ENCODE measurements at places on chromosomes 1 and 21.

DNA sequence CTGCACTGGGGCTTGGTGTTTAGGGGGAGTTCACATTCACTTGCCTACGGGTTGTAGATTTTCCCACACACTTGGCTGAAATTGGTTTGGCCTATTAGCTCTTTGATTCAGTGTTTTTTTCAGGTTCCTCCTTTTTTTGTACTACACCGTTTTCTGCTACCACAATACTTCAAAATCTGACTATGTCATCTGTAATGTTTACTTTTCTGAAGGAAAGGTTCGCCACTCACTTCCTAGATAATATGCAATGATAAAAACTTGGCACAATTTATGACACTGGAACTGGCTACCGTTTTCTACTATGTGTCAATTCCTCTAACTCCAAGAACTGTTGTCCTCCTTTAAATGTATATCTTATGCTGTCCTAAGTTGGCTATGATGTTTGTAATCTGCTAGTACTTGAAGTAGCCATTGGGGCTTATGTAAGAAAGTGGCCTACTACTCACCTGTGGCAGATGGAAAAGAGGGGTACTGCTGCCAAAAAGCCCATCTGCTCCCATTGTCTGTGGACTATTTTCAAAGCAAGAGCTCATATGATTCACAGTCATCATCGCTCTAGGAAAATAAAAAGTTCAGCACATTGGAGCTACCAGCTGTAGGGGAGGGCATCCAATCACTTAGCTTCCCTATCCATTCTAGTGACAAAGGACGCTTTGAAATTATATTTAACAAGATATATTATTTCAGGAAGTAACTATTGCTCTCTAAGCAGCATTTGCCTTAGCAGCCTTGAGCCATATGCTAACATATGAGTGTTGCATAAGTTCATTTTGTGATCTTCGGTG, 42.4 kb upstream of the BACH1 start:
- DNase-seq, result peak; percentile 89

GRCh38 chr1:168312718-168313604, 32.3 kb downstream of the TBX19 start:
- no peak for DNase-seq

DNA sequence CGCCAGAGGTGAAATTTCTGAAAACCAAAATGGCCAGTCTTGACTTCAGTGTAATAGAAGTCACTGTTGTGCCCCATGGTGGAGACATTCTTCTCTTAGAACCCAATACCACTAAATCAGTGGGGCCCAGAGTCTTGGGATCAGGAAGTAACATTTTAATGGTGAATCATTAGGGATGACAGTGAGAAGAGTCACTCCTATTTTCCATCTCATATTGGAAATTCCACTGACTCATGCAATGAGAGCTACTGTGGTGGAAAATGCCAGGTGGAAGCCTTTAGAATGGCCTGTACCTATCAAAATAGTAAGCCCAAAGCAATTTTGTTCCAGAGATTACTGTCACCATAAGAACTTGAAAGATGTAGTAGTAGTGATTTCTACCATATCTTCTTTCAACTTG, 20.6 kb upstream of the PPM1J start:
- DNase-seq, result no peak

DNA sequence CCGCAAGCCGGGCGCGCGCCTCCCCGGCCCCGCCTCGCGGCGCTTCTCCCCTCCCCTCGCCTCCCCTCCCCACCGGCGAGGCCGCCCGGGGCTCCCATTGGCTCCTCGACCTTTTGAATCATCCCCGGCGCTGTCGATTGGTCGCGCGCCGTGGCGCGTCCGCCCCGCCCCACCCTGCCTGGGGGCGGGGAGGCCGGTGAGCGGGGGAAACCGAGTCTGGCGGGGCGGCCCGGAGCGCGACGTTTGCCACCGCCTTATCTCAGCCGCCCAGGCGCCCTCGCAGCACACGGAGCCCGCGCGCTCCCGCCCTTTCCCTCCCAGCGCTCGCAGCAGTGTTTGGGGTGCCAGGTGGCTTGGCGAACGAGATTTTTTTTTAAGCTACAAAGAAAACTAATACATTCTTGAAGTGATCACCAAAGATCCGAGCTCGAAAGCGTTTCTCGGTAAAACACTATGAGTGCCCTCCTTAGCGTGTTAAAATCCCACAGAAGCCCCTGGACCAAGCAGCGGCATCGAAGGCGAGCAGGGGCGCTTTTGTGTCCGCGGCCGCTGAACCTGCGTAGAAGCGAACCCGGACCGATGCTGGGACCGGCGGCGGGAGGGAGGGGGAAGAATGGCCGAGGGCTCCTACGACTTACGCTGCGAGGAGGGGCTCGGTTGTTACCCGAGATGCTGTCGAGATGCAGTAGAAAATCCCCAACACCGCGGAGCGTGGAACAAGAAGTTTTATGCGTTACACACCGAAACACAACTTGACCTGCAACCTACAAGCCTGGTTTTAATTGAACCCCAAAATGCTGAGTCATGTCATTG, 436 bp upstream of the LBR start:
- peak; percentile 96 for DNase-seq

DNA sequence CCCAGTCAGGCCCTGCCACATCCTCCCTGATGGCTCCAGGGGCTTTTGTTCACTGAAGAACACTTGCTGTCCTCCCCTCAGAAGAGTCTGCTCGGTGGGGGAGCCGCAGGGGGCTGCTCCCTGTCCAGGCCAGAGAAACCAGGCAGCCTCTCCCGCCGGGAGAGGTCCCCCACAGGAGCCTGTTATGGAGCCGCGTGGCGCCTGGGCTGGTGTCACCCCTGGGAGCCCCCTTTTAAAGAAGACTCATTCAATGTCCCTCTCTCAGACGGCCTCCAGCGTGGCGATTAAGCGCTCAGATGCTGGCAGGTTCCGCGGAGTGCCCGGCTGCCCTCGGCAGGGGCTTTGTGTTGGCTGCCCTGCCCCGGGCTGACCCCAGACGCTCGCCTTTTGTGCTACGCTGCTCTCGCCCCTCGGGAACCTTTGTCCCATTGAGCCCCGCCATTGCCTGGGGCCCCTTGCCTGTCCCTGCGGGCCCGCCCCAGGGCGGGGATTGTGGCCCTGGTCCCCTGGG, 43.1 kb downstream of the SKI start:
- no peak for DNase-seq

GRCh38 chr1:44050261-44050660, 19.0 kb upstream of the SLC6A9 start:
- no peak for DNase-seq

GRCh38 chr1:73899311-73899710, 298.7 kb downstream of the LRRIQ3 start:
- no peak for DNase-seq

- no peak for DNase-seq
These were observed 99.9 kb downstream of the XCL2 start for GRCh38 chr1:168443899-168444298.

- DNase-seq, result no peak
These were observed 12.8 kb downstream of the KCNJ15 start for GRCh38 chr21:38269576-38269936.

GRCh38 chr1:225470211-225471108, 42.6 kb upstream of the LBR start:
- DNase-seq, result no peak

GRCh38 chr21:32599526-32599925, 12.7 kb downstream of the CFAP298 start:
- DNase-seq, result no peak

- no peak for DNase-seq
These were observed 28.8 kb upstream of the PADI4 start for GRCh38 chr1:17278996-17279830.

DNA sequence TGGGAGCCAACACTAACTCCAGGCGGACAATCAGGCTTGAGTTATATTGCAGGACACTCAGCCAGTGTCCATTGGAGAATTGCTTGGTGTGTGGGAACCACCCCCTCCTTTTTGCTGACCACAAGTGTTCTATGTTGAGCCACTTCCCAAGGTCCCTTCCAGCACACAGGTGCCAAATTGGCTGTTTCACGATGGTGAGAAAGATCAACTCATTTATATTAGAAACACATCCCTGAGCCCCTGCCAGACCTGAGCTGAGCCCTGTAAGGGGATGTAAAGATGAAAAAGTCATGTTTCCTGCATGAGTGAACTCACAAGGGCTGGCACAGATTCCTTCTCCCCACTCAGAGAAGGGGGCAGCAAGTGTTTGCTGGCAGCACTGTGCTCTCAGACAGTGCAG, 96.5 kb downstream of the KCNN3 start:
- peak; percentile 24 for DNase-seq

GRCh38 chr1:105072446-105072845, 1322.7 kb downstream of the AMY1C start:
- DNase-seq, result no peak

GRCh38 chr21:33980276-33980916, 64.8 kb upstream of the ATP5PO start:
- DNase-seq, result no peak

GRCh38 chr1:230506451-230506850, 80.3 kb upstream of the PGBD5 start:
- no peak for DNase-seq

GRCh38 chr1:182438326-182438725, 11.6 kb upstream of the RGSL1 start:
- DNase-seq, result no peak
